ENCODE measurements at places on chromosomes 2 and 18.

DNA sequence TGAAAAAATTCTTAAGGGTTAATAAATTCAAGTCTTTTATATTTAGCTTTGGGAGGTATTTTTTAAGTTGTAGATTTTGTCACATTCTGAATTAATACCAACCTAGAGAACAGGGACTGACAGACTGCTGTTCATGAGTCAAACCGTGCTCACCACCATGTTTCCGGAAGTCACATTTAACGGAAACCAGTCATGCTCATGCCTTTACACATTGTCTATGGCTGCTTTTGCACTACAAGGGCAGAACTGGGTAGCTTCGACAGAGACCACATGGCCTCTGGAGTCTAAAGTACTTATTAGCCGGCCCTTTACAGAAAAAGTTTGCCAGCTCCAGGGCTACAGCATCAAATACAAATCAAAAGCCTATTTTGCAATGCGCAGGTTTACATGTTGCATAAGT lies 33.3 kb downstream of the LONRF2 start:
- no peak for DNase-seq

DNA sequence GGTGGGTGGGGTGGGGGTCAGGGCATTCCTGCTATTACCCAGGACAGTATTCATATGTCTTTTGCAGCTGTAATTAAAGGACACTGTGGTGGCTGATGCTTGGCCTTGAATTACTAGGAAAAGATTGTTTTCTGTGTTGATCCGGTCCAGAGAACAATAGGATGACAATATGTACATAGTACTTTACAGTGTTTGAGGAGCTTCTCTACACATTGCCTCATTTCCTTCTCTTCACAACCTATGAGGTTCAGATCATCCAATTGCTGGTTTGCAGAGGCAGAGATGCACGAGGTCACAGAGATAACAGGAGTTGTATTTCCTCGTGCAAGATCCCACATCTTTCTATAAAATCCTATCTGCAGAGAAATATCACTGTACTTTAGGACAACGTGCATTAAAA lies 119.5 kb downstream of the LIPG start:
- no peak for DNase-seq

GRCh38 chr2:154704991-154705390 lies 6.5 kb downstream of the KCNJ3 start:
- no peak for DNase-seq

GRCh38 chr18:75249672-75250470 lies 39.3 kb downstream of the TSHZ1 start:
- no peak for DNase-seq

DNA sequence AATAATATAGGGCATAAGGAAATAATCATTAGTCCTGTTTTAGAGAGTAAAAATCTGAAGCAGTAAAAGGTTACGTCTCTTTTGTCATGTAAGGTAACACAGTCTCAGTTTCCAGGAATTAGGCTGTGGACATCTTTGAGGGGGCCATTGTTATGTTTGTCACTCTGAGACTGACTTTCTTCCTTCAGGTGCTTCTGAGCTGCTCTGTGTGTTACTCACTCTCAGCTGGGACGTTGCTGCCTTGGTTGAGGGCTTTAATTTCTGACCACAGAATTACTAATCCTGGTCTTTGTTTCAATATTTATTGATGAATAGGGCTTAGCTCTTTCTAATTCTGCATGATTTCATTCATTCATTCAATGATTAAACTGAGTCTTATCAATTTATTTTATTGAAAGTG lies 55.9 kb upstream of the SLC38A11 start:
- no peak for DNase-seq

- DNase-seq: no peak
Measured at GRCh38 chr2:200086911-200087310, 131.5 kb downstream of the MAIP1 start.
